ENCODE measurements at places on chromosomes 2 and 18.

- no peak for DNase-seq
Observed at GRCh38 chr18:39951142-39951720, 2003.8 kb upstream of the PIK3C3 start.

GRCh38 chr2:157932480-157933159 is 56.5 kb upstream of the ACVR1 start:
- no peak for DNase-seq

DNA sequence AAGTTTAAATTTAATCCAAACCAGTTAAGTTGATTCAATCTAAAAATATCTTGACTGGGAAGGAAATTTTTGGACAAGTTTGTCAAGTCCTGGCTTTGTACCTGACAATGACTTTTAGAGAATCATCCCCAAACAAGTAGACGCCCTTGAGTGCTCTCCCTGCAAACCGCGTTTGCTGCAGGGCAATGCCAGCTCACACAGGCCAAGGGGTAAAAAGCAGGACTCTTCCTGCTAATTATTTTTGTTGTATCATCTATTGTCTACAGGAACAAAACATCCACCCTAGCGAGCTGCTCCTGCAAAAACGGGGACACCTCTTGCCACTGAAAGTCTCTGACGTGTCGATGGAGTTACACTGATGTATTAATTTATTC is 10.9 kb downstream of the ID2 start:
- no peak for DNase-seq

DNA sequence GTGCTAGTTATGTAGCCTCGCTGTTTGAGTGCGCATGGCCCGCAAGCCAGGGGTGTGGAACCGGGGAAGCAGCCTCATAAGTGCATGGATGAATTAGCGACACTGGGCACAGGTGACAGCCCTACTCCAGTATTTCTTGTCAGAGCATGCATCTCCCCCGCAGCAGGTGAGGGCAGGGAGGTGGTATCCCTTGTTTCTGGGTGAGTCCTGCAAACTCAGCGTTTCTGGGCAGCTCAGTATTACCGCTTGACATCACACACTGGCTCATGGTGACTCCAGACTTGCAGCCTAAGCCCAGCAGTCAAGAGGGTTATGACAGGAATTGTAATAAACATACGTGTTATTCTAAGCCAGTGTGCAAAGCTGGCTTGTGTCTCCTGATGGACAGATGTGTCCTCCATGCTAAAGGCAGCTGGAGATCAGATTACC is 2.5 kb downstream of the CABLES1 start:
- DNase-seq: no peak

- DNase-seq: no peak
Observed at GRCh38 chr2:15666861-15667808, 75.5 kb downstream of the DDX1 start.

DNA sequence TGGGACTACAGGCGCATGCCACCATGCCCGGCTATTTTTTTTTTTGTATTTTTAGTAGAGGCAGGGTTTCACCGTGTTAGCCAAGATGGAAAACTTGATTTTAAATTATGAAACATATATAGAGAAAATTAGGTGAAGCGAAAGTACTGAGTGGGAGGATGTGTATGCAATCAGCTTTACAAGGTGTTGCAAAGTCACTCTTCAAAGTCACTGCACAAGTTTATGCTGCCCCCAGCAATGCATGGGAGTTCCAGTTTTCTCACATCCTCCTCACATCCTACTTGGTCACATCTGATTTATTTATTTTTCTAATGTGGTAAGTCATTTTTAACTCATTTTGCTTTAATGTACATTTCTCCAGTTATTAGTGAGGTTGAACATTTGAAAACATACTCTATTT is 49.2 kb upstream of the CHN1 start:
- DNase-seq: no peak

- DNase-seq: no peak
Observed at GRCh38 chr18:43774497-43774896, 497.2 kb upstream of the SYT4 start.

DNA sequence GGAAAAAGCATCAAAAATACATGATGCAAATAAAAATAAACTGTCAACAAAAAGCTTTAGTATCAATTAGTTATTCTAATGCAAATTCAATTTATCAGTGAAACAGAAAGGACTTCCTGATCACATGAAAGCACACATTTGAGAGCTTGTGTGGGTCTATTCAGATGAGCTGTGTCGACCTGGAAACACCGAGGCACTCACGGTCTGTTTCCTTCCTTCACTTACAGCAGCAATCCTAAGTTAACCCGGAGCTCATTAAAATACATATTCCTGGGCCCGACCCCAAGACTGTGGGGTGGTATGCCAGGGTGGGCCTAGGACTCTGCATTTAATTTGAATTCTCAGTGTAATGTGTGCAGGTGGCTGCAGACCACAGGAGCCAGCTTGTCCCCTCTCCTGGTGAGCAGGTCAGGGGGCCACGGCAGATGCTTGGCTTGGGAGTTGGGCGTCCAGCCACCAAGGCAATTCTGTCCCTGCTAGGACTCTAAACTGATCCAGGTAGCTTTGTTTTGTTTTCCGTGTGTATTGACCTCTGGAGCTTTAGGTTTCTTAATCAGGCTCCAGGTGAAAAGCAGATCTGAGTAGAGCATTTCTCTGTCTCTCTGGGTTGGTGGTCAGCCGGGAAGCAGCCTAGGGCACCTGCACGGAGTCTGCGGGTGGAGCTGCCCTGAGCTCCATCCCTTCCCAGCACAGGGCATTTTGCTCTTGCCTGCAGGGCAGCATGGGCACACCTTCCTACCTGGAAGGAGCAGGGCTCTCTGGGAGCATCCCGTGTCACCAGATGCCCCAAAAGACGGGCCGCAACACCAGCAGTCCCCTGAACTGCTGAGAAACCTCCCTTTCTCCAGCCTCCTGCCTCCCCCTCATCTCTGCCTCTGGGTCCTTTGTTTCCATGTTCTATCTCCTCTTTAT is 9.0 kb downstream of the MBP start:
- DNase-seq: no peak

- DNase-seq: no peak
Observed at GRCh38 chr2:215664847-215665525, 229.1 kb upstream of the FN1 start.

DNA sequence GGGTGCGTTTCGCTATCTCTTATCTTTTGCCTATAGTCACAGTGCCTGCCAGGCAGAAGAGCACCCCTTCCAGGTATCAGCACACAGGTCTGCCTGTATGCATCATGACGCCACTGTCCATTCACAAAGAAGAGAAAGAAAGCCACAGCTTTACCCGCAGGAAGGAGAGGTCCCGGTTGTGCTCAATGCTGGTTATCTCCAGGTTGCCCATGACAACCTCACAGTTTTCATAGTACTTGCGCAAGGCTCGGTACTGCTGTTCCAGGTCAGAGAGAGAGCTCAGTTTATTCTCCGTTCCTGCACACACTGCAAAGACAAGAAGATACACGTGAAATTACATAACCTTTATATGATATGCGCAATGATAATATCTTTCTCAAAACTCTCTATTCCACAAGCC is 414.0 kb downstream of the ERBB4 start:
- no peak for DNase-seq

DNA sequence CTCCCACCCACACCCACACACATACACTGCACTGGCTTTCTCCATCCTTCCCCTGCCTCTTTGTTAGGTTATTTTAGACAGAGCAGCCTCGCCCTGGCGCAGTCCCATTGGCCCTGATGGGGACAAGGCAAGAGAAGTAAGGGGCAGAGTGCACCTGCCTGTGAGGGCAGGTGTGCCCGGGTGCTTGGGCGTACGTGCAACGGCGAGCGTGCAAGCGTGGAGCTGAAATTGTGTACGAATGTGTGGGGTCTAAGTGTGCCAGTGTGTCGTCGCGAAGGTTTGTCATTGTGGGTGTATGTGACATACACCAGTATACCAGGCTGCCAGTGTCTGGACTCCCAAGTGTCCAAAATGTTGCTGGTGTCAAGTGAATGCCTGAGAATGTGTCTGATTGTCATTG is 544 bp downstream of the LRATD1 start:
- DNase-seq: no peak

All from activated CD4-positive, CD25-positive, alpha-beta regulatory T cell treated with anti-CD3 and anti-CD28 coated beads, Interleukin-2, amount 50 U/mL, for 72 hours (primary cell).